Hematopoietic multipotent progenitor cell treated with erythropoietin and hydrocortisone succinate and interleukin-3 and kit ligand, for 8 days (in vitro differentiated cells): ENCODE measurements at places on chromosomes 11 and 22.

- peak; percentile 13 for DNase-seq
These were observed 1.5 kb downstream of the RPL3 start for GRCh38 chr22:39317775-39318506.

DNA sequence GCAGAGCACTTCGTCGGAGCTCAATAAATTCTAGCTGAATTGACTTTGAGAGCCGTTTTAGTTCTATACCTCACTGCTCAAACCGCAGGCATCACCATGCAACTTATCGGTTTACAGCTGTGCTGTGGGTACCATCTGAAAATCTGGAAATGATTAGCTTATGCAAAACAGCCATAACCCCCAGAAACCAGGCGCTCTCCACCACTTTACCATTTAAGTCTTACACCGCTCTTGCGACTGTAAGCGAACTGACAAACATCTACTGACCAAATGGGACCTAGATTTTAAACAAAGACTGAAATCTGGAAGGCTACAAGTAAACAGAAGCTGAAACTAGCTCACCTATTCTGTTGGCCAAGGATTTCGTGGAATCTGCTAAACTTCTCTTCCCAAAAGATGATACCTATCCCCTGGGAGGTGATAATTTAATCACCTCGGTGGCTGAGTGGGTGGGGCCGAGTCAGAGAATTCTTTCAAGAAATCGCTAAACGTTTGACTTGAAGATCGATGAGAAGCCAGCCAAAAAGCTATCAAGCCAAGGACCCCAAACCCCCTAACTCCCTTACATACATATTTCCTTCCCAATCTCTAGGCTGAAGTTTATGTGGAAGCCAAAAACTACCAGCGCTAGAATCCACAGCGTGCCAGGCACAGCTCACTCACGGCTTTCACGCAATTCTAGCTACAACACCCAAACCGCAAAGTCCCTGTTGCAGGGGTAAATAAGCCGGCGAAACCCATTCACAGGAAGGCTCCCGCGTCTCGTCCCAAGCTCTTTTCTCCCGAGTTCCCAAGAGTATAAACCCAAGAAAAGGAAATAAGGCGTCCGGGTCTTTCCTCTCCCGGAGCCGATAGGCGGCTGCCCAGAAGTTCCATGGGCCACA lies 644 bp downstream of the SPTY2D1 start:
- peak; percentile 49 for DNase-seq

- no peak for DNase-seq
These were observed 2.6 kb downstream of the AP1B1 start for GRCh38 chr22:29385748-29386147.

DNA sequence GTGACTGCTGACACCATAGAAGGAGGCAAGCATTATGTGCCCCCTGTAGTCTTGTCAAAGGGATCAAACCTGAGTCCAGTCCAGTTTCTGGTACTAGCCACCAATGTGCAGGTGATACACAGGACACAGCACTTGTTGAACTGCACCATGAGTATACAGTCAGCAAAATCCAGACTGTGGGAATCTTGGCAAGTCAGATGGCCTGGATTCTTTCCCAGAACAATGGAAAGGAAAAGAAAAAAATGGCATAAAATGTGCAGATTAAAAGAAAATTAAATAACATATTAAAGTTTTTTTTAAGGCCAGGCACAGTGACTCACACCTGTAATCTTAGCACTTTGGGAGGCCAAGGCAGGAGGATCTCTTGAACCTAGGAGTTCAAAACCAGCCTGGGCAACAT lies 16.8 kb downstream of the CRY2 start:
- DNase-seq, result no peak

GRCh38 chr11:62547691-62548281 lies 1.2 kb upstream of the AHNAK start:
- no peak for DNase-seq

DNA sequence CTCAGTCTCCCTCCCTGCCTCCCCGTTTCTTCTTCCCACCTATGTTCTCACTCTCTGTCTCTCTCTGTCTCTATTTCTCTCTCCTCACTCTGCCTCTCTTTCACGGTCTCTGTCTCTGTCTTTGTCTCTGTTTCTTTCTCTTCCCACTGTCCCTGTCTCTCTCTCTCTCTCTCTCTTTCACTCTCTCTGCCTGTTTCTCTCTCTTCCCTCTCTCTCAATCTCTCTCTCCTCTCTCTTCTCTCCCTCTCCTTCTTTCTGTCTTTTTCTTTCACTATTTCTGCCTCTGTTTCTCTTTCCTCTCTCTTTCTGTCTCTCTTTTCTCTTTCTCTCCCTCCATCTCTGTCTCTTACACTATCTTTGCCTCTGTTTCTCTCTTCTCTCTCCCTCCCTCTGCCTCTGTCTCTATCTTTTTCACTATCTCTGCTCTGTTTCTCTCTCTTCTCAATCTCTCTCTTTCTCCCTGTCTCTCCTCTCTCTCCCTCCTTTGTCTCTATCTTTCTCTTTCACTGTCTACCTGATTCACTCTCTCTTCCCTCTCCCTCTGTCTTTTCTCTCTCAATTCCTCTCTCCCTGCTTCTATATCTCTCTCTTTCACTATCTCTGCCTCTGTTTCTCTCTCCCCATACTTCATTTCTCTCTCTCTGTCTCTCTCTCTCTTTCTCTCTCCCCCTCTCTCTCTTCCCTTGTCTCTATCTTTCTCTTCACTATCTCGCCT lies 5.4 kb downstream of the APLNR start:
- no peak for DNase-seq

DNA sequence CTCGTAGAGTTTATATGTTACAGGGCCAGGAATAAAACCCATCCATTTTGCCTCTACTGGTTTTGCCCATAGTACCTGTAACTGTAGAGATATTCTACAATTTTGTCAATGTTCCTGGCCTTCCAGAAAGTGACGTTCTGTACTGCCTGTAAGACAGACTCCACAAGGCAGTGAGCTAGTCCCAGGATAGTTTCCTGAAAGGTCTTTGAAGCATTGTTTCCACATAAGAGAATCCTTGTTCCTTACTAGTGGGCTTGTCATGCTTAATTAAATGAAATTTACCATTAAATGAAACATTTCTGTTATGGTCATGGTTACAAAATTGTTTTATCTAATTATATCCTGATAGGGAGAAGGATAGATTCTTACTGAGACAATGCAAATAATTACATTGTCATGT lies 80.4 kb downstream of the HSD17B12 start:
- DNase-seq, result no peak

DNA sequence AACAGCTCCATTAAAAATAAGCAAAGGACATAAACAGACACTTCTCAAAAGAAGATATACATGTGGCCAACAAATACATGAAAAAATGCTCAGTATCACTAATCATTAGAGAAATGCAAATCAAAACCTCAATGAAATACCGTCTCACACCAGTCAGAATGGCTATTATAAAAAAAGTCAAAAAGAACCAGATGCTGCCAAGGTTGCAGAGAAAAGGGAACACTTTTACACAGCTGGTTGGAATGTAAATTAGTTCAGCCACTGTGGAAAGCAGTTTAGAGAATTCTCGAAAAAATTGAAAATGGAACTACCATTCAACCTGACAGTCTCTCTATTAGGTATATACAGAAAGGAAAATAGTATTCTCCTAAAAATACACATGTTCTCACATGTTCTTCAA lies 102.4 kb upstream of the FIBIN start:
- DNase-seq, result no peak
